ENCODE measurements at places on chromosomes 7 and 10.
A peak's percentile ranks its signal among the peaks of the same experiment; 100 is the strongest.

- DNase-seq = no peak
Measured at GRCh38 chr7:143892527-143893300, 9.3 kb downstream of the TCAF1 start.

GRCh38 chr10:24303522-24304310 is 94.8 kb downstream of the KIAA1217 start:
- DNase-seq = no peak

DNA sequence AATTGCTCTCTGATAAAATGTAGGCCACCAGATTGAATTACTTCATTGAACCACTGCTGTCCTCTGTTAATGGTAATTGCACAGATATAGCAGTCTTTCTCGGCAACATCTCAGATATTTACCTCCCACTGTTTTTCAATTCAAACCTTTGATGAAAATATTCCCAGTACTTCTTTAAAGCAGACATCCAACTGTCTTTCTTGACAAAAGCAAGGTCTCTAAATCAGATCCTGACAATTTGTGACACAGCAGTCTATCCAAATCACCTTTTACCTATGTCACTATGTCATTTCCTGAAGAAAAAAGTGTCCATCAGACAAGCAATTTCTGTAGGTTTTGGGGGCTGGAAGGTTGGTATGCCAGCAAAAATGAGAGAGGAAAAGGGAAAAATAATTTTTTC is 555.7 kb downstream of the AUTS2 start:
- DNase-seq = no peak

DNA sequence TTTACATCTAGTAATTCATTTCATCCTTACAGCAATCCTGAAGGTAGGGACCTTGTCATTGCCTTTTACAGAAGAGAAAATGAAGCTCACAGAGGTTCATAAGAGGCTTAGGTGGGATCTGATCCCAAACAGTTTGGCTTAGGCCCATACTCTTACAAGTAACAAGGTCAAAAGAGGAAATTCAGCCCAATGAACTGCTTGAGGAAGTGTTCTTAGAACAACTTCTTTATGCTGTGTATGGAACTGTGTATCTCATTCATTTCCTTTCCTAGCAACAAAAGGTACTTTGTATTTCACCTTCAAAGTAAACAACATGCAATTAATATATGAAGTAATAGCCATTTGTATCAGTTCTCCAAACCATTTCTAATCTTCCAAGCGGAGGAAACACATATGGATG is 79.3 kb downstream of the AVL9 start:
- no peak for DNase-seq

- DNase-seq = no peak
Measured at GRCh38 chr10:66639371-66639770, 286.5 kb upstream of the LRRTM3 start.

GRCh38 chr10:131747791-131748190 is 153.0 kb upstream of the PPP2R2D start:
- no peak for DNase-seq

GRCh38 chr7:131819891-131820290 is 263.5 kb upstream of the PODXL start:
- DNase-seq = no peak

DNA sequence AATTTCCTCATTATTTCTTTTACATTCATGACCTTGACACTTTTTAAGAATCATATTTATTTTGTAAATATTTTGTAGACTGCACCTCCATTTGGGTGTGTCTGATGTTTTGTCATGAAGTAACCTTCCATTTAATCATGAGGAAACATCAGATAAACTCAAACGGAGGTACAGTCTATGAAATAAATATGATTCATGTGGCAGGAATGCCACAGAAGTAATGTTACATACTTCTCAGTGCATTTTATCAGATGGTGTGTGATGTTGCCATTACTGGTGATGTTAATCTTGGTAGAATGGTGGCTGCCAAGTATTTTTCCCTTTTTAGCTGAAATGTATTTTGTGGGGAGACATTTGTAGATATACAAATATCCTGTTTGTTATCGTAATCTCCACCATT is 64.9 kb downstream of the ZNF37A start:
- DNase-seq = no peak

DNA sequence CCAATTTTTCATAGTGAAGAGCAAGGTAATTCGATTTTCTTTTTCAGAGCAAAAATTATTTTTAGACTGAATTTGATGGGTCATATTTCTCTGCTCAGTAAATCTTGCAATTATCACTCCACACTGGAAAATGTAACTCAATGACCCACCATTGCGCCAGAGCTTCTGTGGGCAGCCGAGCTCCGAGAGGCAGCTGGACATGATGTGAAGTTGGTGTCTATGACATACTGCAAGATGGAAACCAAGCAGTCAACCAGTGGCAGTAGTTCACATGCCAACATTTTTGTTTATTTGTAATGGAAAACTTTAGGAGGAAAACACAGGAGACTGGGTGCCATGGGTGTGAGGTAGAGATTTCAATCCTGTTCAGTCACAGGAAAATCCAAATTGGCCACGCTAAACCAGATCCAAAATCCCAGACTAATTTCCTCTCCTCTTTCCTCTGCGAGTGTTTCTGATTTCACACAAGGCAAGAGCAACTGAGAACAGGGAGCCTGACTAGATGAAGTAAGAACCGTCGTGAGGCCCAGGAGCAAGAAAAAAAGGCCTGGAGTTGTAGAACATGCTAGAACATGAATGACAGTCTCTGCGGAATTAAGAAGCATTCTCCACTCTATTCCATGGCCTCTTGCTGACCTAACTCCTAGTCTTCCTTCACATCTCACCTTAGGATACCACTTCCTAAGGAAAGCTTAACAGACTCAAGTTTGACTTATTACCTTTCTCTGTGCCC is 39.3 kb downstream of the CALD1 start:
- no peak for DNase-seq

DNA sequence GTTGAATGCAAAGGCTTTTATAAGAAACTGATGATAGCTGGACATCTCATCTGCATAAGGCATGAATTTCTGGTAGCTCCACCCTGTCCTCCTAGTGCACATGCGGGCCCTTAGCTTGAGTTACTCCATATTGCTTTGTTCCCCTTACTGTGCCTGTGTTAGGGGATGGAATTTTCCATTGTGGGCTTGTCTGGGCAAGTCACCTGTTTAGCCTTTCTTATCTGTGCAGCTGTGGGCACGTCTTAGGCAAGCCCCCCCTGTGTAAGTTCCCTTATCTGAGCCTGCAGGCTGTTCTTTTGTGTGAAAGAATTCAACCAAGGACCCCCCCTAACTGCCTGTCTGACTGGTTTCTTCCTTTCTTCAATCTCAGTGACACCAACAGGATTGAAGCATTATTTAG is 14.5 kb upstream of the CROT start:
- no peak for DNase-seq

GRCh38 chr7:51482976-51483375 is 166.4 kb upstream of the COBL start:
- DNase-seq = no peak

DNA sequence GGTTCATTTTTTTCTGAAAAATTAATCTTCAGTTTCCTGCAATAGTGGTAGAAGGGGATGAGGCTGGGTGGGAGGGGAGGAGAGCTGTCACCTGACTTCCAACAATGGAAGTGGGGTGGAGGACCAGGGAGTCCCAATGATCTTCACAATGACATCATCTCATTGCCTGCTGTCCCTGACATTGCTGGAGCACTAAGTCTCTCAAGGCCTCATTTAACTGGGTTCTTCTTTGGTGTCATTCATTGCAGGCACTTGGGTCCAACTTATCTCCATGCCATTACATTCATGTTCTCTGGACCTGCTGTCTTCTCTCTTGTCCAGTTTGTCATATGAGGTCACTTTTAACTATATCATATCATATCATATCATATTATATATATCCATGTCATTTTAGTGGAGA is 34.4 kb downstream of the PRTFDC1 start:
- DNase-seq = no peak

DNA sequence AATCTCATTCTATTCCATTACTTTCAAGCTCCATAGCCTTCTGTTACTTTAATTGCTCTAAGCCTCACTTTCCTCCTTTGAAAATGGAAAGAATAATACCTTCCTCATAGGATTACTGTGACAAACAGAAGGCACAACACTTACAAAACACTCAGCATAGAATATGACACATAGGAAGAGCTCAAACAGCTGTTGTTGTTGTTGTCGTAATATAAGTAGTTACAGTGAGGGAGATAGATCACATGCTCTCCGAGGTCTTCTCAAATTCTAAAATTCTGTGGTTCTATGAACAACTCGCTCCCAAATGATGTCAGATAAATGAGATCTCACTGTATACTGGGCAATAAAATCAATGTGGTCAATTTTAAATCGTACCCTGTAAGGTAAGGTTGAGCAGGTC is 1049.3 kb upstream of the C7orf33 start:
- DNase-seq = no peak

GRCh38 chr7:85734823-85735222 is 548.0 kb upstream of the SEMA3D start:
- no peak for DNase-seq

DNA sequence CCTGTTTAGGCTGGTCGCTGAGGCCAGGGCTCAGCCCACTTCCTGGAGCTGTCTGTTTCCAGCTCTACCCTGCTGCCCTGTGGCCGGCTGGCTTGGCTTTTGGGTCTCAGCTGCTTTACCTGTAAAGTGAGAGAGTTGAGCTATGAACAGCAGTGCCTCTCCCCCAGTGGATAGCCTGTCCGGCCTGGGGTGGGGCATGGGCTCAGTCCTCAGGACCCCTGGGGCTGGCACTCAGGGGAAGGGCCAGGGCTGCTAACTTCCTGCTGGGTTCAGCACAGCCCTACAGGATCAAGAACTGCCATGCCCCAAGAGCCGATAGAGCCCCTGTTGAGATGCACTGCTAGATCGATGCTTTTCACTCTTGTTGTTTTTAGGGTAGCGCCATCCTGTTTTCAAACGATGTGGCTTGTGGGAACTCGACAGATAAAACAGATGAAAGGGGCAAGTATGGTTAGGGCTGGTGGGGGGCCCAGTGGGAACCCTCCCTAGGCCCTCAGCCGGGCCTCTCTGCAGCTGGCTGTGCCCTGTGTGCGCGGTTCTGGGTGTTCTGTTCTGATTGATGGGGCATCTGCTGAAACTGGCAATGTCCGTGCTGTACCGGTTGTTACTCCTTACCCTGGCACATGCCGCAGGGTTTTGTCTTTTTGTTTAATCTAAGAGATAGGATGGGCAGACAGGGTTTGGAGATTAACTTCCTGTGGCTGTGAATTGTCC is 10.0 kb upstream of the SFRP5 start:
- no peak for DNase-seq

DNA sequence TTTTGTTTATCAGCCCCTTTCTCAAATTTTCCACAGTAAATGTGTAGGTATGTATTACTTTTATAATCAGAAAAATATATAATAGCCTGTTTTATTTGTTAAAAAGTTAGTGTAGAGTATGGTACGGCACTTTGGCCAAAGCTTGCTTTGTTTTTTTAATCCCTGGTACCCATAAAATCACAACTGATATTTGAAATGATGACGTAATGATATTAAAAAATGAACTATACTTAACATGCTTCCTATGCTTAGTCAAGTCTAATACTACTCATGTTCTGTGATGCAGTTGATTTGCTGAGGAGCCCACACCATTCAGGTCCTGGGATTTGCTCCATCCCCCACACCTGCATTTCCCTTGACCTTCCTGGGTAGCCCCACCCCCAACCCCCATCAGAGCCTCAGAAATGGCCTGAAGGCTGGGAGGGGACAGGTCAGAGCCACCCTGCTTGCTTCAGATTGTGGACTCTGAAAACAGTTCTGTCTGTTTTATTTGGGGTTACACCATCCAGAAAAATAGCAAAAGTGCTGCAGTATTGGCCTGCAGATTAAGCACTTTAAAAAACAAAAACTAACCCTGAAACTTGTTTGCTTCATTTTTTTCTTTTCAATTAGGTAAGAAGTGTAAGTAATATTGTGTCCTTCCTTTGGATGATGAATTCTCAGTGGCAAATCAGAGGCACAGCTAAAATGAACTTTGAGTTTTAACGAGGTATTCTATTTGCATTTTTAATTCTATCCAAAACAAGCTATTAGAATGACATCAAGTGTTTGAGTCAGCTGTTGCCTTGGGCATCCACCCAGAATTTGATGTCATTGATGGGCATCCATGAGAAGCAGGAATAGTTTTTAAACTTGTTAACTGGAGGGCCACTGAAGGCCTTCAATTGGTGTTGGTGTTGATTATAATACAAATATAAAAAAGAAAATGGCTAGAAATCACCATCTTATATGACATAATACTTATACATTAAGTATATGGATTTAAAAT is 23.3 kb downstream of the PLCE1 start:
- no peak for DNase-seq

- DNase-seq = no peak
Measured at GRCh38 chr7:155167706-155168365, 97.7 kb downstream of the HTR5A start.

GRCh38 chr10:119341459-119342301 is 134.3 kb downstream of the GRK5 start:
- DNase-seq = peak; percentile 6

DNA sequence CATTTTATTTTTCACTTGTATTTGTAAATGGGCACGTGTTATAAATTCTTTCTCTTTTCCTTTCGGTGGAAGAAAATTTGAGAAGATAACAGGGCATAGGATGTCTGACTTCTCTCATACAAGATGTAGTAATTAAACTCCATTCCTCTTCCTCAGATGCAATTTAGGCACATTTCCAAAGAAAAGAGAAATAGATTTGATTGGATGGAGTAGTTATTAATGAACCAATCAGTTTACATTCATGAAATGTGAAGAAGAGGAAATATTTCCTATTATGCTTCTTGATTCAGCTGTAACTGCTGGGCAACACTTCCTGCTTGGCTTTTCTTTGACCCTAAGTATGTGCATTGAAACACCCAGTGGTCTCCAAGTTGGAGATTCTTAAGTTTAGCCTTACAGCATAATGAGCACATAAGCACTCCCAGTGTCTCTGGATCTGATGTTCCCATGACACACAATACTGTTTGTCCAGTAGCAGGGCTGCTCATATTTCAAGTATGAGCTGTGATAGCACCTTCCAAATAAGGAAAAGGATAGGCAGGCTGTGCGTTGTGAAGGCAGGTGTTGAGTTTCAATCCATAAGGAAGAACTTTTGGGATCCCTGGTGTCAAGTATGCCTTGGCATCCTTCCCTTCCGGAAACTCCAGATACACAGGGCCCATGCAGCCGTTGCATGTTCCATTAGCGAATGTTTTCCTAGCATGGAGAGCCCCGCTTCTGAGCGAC is 33.4 kb upstream of the COBL start:
- no peak for DNase-seq

DNA sequence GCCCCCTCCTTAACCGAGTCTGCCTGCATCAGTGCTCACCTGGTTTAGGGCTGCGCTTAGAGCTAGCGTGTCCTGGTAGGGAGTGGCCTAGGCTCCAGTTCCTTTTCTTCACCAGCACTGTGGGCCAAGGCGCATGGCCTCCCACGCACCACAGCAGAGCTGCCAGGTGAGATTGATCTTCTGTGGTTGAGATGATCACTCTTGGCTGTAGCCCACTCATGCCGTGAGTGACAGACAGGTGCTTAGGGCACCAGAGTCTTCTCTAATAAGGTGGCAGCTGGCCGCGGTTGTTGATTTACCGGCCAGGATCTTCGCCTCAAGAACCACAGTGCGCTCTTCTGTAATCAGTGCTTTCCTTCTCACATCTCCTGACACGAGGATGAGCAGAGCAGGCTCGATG is 157.2 kb upstream of the INSYN2A start:
- DNase-seq = no peak
